ENCODE measurements at places on chromosomes 6 and 20.
A peak's percentile ranks its signal among the peaks of the same experiment; 100 is the strongest.

DNA sequence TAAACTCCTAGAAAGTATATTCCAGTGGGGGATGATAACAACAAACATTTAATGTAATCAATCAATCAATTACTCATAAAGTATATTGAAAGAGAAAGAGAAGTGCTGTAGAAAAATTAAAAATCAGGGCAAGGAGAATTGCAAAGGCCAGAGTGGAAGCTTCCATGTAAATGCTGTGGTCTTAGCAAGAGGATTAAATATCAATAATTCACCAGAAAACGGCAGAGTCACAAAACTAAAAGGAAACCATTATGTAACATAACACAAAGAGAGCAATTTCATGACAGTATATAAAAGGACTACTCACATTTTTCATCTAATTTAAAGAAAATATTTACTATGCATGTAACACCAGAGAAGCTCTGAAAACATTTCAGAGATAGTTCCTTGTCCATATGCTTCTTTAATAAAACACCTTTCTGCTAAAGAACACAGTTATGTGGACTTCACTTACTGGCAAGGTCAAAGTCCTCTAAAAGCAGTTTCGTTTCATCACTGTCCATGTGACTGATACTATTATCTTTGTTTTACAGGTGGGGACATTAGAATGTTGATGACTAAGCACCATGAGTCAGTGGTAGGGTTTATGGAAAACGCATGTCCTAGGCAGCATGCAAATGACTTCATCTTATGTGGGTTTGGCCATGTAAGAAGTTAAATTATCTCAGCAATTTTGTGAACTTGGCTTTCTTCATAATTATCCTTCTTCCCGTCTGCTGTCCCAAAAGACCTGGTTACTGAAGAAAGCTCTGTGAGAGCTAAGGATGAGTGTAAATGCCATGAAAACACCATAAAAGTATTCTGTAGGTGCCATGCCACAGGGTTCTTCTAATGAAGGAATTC is 185.8 kb upstream of the TENT5A start:
- DNase-seq = peak; percentile 75

DNA sequence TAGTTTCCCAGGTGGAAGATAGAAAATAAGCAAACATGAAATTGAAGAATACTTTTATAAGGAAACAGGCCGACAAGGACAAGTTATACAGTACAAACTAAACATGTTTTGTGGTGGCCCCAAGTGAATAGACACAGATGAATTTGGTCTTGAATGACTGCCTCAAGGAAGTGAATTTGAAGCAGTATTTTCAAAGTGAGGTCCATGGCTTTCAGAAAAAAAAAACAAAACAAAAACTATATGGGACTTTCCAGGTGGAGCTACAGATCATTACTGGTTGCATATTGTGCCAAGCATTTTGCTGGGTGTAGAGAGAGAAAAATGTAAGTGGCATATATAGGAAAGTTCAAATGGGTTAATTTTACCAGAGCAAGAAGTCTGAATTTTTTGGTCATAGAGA is 68.8 kb downstream of the CYB5R4 start:
- no peak for DNase-seq

- no peak for DNase-seq
Observed at GRCh38 chr6:136173519-136174507, 76.3 kb downstream of the MTFR2 start.

DNA sequence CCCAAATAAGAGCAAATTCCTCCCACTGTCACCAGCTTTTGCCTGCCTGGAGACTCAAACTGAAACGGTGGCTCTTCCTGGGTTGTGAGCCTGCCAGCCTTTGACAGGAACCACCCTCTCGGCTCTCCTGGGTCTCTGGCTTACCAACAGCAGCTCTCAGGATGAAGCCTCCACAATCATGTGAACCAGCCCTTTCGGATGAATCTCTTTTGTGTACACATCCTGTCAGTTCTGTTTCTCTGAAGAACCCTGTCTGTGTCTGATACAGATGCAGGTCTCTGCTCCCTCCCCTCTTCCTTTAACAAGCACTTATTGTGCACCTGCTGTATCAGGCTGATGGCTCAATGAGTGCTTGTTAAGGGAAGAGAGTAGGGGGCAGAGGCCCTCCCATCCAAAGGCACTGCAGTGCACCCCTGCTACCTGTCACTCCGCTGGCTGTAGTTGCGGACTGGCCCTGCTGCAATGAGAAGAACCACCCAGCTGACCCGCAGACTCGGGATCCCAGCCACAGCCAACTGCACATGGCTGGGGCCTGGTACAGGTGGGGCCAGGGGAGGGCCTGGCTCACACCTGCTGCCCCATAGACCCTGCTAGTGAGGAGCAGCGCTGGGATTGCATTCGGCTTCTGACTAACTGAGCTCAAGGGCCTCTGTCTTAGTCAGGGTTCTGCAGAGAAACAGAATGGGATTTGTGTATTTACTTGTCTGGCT is 120.1 kb upstream of the PMEPA1 start:
- DNase-seq = no peak

DNA sequence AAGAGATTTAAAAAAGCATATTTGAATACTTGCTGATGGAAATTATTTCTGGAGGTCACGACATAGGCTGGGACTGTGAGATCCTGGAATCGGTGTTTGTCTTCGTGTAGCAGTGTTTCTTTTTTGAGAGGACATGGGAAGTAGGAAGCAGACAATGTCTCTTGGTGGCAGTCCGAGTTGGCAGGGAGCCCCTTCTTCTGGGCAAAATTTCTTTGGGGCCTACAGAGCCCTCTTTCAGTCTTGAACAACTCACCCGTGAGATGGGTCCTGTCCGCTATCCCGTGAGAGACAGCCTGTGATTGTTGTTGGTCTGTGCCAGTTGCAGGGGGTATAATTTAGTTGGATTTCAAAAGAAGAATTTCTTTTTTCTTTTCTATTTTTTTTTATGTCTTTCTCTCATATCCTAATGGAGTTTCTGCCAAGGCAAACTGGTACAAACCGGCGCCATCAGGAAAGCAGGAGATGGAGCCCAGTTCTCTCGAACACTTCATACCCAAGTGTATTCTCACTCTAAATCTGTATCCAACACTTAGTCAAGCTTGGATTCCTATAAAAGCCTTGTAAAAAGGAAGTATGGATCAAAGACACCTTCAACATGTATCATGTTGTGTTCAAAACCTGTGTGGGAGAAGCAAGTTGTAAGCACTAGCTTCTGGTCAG is 785.1 kb downstream of the MAFB start:
- no peak for DNase-seq

GRCh38 chr6:19805129-19805481 is 32.1 kb upstream of the ID4 start:
- peak; percentile 8 for DNase-seq

DNA sequence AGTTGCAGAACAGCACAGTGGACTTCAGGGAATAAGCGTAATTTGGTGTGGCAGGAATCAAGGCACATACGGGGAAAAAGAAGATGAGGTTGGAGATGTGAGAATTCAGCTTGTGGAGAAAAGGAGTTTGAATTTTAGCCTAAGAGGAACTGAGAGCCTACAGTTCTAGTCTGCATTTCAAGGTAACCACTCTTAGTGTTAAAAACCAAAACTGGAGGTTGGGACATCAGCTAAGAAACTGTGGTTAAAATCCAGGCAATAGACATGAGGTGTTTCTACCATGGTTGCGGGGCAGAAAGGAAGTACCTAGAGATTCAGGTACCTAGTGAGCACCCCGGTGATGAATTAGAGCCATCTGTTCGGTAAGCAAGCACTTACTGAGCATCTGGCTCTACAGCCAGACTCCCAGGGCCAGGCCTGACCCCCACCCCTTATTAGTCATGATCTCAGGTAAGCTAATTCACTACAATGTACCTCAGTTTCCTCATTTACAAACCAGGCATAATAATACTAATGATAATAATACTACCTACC is 44.4 kb downstream of the FAXC start:
- no peak for DNase-seq

DNA sequence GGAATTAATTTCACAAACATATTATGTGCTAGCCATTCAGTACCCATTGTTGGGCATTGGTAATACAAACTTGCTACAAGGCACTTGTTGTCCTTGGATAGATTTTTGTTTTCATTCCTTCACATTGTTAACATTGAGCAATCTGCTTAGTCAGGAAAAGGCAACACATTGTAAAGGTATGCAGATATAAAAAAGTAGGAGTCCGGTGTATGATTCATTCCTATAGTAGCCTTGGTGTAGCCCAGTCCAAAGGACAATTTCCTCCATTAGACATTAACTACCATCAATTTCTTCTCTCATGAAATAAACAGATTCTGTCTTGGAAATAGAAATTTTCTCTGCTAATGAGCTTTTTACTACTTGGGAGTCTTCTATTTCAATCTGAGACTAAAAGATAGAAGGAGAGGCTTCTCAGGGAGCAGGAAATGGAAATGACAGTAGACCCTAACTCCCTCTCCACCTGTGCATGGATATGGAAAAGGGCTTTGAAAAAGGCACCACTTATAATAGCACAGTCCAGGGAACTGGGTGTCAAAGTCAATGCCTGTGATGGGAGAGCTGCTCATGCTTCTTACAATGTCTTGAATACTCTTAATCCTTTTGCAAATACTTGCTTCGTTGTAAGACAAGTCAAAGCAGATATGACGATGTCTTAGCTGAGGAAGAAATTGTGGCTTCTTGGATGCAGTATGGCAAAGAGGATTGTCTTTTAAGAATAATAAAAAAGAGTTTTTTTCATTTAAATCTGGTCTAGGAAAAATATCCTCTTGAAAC is 369.4 kb upstream of the CITED2 start:
- peak; percentile 93 for DNase-seq

DNA sequence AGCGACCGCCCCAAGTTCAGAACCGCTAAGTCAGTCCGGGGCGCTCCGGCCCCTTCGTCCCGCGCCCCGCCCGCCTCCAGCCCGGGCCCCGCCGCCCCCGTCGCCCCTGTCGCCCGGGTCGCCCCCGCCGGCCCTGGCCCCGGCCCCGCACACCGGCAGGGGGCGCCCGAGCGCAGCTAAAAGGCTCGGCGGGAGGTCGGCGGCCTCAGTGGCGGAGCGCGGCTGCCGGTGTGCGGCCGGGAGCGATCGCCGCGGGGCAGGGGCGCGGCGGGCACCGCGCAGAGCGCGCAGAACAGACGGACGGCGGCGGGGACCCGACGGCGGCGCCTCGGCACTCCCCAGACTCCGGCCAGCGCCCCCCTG is at the start of gene FNDC1:
FNDC1 (plus strand) TSS at position 208 of the 363 bp plus-strand sequence. CDS start 197 bp downstream, outside the sequence.
- DNase-seq = peak; percentile 66

GRCh38 chr6:41713650-41714291 is 21.6 kb downstream of the TFEB start:
- DNase-seq = no peak

DNA sequence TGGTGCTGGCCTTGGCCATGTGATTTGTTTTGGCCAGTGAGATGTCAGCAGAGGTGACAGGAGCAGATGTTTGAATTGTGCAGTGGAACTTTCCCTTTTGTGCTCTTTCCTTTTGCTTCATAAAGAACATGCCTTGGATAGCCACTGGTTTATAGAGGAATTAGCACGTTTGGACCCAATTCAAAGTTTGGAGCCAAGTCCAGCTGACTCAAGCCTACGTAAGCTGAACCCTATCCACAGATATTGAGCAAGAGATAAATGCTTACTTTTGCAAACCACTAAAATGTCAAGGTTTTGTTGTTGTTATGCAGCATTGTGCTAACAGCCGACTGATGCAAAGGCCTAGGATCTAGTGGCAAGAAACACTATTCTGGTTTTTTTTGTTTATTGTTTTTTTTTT is 230.9 kb upstream of the CITED2 start:
- DNase-seq = no peak

- no peak for DNase-seq
Observed at GRCh38 chr6:46486181-46486580, 5.1 kb downstream of the RCAN2 start.

- DNase-seq = no peak
Observed at GRCh38 chr6:14932485-14933182, 313.2 kb upstream of the JARID2 start.

DNA sequence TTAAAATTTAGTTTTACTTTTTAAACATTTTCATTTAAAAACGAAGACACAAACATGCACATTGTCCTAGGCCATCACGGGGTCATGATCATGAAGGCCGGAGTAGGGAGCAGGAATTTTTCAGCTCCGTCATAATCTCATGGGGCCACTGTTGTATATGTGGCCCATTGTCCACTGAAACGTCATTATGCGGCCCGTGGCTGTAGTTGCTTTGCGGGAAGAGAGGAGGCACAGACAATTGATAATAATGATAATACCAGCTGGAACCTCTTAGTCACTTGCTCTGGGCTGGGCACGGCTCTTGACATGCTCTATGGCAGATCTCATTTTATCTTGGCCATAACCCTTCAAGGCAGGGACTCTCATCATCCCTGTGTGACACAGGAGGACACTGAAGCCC is 56.5 kb upstream of the FNDC1 start:
- DNase-seq = no peak

DNA sequence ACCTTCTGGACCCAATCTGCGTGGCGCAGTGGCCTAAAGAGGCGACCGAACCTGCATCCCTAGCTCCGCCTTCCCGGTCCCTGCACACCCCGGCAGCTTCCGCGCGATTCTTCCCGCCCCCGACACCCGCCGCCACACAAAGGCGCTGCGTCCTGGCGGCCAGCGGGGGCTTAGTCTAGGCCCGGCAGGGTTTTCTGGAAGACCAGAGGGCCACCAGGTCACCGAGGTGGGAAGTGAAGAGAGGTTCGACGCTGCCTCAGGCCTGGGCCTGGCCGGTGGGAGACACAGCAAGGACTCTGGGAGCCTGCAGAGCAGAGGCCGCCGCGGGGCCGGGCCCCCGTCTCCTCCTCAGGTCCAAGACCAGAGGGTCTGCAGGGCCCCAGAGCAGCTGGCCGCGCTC is 154.9 kb downstream of the OR2B2 start:
- DNase-seq = no peak

- DNase-seq = peak; percentile 42
Observed at GRCh38 chr20:2246069-2246491, 49.7 kb upstream of the TGM3 start.

DNA sequence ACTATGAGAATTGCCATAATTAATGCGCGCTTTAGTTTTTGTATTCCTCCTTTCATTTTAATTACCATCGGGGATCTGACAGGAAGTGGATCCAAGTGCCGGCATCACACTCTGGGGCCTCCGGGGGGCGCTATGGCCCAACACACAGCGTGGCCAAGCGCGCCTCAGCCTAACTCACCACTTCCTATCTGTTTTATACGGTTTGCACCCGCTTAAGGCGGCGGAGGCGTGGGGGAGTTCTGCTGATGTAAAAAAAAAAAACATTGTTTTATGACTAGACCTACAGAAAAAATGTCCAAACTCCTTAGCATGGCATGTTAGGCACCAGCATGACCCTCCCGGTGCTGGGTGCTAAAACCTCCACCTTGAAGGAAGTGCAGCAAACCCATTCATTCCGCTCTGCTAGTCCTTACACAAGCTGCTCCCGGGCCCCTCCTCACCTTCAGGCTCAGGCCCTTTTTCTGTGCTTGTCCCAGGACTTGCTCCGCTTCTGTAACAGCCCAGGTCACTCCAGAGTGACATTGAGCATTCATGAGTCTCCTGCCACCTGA is 4.5 kb upstream of the EBF4 start:
- DNase-seq = peak; percentile 41

- no peak for DNase-seq
Observed at GRCh38 chr20:24862606-24863005, 86.5 kb upstream of the CST7 start.
